ENCODE measurements at places on chromosomes 6 and 20.

DNA sequence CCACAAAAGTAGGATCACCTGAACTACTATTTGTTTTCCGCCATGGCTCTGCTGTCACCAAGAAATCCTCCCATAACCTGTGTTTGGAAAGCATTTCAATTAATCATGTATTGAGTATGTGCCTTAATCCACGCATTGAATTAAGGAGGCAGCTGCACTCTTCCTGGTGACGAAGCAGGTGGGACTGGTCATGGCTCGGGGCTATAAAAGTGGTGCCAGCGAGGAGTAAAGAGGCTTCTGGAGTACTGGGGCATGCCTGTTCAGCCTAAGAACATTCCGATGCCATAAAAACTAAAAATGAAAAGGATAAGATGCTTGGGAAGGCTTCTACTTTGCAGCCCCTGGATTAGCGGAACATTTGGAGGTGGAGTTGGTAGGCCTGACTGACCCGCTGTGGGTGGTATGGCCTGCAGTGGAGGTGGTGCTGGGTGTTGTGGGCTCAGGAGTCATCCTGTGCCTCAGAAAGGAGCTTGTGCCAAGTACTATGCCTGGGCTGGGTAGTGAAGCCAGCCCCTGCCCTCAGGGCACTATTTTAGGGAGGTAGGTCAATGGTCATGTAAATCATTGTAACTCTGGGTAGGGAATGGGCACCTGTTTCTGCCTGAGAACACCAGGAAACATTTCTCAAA is 110.5 kb downstream of the B3GAT2 start:
- no peak for DNase-seq

GRCh38 chr6:16431106-16431505 is 192.7 kb downstream of the GMPR start:
- DNase-seq = no peak

GRCh38 chr6:2523061-2523460 is 227.7 kb downstream of the MYLK4 start:
- no peak for DNase-seq

GRCh38 chr6:29627755-29628418 is 5.1 kb downstream of the GABBR1 start:
- peak; percentile 39 for DNase-seq

DNA sequence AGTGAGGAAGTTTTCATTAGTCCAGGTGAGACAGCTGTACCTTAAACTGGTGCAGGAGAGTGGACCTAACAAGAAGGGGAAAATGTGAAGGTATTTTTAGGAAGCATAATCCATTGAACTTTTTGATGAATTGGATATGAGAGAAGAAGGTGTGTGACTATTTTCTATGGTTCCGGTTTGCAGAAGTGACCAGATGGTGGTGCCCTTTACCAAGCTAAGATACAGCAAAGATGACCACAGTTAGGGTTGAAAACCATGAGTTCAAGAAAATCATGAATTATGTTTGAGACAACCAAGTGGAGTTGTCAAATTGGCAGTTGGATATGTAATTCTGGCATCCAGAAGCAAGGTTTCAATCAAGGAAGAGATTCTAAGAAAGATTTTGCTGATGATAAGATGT is 61.9 kb upstream of the NRSN1 start:
- DNase-seq = no peak

- DNase-seq = peak; percentile 30
Observed at GRCh38 chr6:2765896-2766766, 938 bp downstream of the WRNIP1 start.

DNA sequence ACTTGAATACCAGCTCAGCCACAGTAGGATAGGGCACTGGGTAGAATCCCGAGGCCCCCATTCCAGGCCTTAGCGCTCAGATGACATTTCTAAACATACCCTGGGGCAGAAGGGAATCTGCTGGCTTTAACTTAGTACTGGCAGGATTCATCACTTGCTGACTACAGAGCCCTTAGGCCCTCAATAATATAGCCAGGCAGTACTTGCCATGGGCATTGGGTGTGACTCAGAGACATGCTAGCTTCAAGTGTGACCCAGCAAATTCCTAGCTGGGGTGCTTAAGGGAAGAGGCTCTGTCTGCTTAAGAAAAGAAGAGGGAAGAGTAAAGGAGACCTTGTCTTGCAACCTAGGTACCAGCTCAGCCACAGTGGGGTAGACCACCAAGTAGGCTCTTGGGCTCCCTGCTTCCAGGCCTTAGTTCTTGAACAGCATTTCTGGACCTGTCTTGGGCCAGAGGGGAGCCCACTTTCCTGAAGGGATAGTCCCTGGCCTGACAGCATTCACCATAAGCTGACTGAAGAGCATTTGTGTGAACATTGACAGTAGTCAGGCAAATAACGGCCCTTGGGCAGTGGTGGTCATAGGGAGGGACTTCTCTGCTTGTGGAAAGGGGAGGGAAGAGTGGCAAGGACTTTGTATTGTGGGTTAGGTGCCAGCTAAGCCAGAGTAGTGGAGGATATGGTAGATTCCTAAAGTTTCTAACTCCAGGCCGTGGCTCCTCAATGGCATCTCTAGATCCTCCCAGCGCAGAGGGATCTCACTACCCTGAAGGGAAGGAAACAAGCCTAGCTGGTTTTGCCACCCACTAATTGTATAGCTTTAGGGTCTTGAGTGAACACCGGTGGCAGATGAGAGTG is 48.5 kb upstream of the HACE1 start:
- no peak for DNase-seq

- DNase-seq = no peak
Observed at GRCh38 chr20:24867556-24867955, 81.5 kb upstream of the CST7 start.

- DNase-seq = no peak
Observed at GRCh38 chr6:126955621-126956020, 162.8 kb upstream of the RSPO3 start.

DNA sequence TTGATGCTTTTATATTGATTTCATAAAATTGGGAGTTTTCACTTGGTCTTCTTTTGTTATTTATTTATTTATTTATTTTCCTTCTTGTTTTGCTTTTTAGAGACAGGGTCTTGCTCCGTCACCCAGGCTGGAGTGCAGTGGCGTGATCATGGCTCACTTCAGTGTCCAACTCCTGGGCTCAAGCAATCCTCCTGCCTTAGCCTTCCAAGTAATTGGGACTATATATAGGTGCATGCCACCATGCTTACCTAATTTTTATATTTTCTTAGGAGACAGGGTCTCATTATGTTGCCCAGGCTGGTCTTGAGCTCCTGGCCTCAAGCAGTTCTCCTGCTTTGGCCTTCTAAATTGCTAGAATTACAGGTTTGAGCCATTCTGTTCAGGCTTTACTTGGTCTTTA is 38.3 kb upstream of the MYLK2 start:
- DNase-seq = no peak

DNA sequence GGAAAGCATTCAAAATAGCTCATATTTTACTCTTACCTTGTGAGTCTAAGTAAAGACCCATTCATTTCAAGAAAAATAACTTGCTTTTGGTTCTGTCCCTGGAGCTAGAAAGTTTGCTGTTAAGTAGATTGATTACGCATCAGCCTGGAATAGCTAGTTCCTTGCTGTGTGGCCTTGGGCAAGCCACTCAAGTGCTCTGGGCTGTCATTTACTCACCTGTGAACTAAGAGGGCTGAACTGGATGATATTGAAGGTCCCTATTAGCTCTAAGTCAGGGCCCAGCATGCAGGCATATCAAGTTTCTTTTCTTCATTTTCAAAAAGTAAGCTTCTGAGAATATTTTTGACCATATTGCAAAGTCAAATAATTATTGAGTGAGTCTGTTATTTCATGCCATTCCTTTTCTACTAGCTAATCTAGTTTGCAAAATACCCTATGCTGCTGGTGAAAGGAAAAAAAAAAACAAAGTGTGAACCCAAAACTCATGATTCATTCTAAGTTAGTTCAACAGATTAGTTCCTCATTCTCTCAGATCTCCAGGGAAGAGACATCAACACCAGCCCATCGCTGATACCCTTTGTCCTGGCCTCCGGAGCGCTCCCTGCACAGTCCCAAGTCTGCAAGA is 106.5 kb upstream of the GMDS start:
- no peak for DNase-seq

- no peak for DNase-seq
Observed at GRCh38 chr20:44288252-44288651, 22.8 kb downstream of the FITM2 start.

- no peak for DNase-seq
Observed at GRCh38 chr6:104428184-104428583, 431.5 kb downstream of the HACE1 start.

DNA sequence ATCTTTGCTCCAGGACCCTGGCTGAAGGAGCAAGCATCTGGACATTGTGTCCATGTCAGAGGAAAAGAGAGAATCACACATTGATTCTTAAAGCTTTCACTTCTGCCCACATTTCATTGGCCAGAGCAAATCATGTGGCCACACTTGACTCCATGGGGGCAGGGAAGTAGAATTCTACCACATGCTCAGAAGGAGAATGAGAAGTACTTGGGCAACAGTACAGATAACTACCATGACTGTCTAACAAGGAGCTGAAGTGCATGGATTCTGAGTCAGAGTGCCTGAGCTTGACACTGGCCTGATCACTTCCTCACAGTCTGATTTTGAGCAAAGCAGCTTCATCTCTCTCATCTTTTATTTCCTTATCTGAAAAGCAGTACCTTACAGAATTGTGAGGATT is 38.6 kb downstream of the GHRH start:
- no peak for DNase-seq

GRCh38 chr20:4089756-4090487 is 74.6 kb upstream of the RNF24 start:
- DNase-seq = no peak

GRCh38 chr6:46730921-46731461 is 4.2 kb downstream of the PLA2G7 start:
- no peak for DNase-seq

GRCh38 chr6:66068907-66069306 is 361.9 kb upstream of the EYS start:
- no peak for DNase-seq

DNA sequence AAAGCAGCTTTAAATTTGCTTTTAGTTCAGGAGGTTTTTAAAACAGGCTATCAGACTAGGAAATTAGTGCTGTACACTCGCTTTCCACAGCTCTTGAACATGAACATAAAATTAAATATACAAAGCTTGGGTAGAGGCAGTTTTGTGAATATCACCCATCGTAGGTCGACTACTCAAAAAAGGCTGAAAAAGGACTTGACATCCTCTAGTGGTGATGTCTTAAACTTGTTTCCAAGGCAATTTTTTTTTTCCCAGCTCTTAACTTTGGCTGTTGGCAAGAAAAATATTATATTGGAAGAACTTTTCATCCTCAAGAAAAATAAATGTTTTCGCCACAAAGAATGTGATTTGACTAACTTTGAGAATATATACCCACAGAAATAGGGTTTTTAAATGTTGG is 2.9 kb downstream of the MAP7 start:
- no peak for DNase-seq

GRCh38 chr6:2020909-2021308 is 224.5 kb downstream of the GMDS start:
- DNase-seq = no peak

GRCh38 chr6:122647765-122648164 is 37.6 kb downstream of the PKIB start:
- DNase-seq = no peak

- DNase-seq = peak; percentile 24
Observed at GRCh38 chr20:63567386-63568169, 6.5 kb downstream of the HELZ2 start.

DNA sequence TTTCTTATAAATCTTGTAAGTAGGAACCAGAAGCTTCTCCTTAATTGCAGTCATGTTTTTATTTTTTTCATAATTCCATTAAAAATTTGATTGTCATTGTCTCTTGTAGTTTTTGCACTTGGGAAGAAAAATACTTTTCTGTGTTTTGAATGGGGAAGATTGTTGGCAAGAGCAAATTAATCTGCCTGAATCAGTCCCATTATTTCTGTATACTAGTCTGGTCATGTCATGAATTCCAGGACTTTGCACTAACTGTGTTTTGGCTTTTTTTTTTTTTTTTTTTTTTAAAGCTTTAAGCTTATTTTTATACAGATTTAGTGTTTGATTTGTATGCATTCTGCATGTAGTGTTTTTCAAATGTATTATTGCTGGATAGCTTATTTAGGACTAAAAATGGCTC is 47.6 kb downstream of the RALGAPB start:
- no peak for DNase-seq

- no peak for DNase-seq
Observed at GRCh38 chr20:32566379-32567374, 18.5 kb downstream of the NOL4L start.

GRCh38 chr6:155442562-155442961 is 13.1 kb downstream of the NOX3 start:
- no peak for DNase-seq

- DNase-seq = peak; percentile 42
Observed at GRCh38 chr6:16769131-16769985, 8.1 kb upstream of the ATXN1 start.

GRCh38 chr6:13281686-13282085 is 46.7 kb downstream of the TBC1D7 start:
- no peak for DNase-seq

DNA sequence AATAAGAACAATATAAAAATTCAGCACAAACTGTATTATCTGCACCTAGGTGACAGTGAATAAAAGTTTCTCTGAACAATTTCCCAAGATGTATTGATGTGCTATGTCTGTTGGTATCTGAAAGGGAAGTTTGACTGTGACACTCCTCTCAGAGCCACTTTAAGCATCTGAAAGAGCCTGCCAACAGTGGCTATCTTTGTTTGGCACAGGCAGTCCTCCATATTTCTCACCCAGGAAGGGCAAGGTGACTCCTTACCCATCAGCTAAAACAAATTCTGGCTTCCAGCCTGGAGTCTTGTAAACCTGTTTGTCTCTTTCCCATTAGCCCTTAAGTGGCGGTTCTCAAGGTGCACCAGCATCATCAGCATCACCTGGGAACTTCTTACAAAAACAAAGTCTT is 122.4 kb upstream of the VGLL2 start:
- DNase-seq = no peak

DNA sequence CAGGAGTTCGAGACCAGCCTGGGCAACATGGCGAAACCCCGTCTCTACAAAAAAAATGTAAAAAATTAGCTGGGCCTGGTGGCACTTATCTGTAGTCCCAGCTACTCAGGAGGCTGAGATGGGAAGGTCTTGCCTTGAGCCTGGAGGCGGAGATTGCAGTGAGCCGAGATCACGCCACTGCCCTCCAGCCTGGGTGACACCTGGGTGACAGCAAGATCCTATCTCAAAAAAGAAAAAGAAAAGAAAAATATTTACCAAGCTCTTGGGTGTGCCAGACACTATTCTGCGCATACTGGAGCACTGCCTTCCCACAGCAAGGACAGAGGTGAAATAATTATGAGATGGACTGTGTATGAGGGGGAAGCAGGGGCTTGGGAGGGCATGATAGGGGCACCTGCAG is 19.6 kb downstream of the POFUT1 start:
- no peak for DNase-seq

Data from activated T-helper 1 cell treated with Interleukin-2 at 50 U/mL for 16 hours (primary cell).